ENCODE measurements at places on chromosomes 12 and 14.

DNA sequence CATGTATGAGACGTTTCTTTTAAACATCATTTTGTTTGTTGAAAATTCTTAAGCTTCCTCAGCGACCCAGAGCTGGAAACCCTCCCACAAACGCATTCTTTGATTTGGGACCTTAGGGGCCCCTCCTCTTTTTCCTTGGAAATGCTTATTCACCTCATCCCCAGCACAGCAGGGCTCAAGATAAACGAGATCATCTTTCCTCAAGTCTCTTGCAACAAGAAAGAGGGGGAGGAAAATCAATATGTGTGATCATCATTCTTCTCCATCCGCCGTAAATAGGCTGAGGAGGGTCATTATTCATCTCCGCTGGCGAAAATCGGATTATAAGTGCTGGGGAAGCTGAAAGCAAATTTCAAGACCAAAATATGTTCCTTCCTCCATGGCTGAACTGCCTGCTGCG, 1415.2 kb downstream of the AACS start:
- peak; percentile 73 for DNase-seq

DNA sequence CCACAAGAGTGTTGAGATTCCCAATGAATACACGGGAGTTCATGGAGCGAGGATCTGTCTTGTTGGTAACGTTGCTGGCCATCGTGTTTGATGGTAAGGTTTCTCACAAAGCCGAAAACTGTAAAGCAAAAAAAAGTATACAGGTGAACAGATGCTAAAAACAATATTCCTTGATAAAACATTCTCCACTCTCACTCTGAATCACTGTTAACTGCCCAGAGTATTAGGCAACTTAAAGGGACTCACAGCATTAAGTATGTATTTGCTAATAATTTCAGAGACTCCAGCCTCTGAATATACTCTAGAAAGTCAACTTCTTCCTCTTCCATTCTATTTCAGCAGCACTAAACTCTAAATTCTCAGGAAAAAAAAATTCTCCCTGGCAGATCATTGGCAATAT, 35.1 kb downstream of the HNRNPC start:
- no peak for DNase-seq

- DNase-seq: no peak
These were observed 196.0 kb upstream of the PDZRN4 start for GRCh38 chr12:40992158-40992557.

DNA sequence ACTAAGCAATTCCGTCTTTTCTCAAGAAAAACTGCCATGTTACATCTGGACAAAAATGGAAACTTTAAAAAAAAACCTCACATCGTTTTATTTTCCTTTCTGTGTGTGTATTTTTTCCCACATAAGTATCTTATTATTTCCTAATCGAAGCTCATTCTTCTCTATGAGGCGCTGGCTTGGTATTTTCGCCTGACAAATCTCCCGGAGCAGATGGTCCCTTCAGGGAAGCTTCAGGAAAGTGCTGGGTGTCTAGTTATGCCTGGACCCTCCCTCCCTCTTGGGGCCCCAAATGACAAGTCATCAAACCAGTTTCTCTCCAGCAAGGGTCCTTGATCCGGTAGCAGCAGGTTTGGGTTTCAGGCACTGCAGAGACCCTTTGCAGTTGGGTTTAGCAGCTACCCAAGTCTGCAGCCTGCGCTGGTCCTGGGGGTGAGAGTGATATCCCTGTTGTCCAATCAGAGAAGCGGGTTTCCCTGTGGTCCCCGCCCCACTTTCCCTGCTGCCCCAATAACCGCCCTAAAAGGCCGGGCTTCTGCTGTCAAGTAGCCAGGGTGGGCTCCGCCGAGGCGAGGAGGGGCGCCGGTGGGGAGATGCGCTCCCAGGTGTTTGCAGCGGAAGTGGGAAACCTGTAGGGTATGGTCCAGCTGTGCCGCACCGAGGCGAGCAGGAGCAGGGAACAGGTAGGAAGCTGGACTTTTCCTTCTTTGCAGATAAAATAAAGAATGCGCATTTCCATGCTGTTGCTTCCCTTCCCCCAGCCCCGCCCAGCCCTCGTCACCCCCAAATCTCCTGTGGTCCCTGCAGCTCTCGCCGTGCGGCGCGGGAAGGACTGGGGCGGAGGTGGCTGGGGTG, at the start of gene CNTN1:
Gene CNTN1 (plus strand): TSS at position 527 of the 852 bp plus-strand sequence.
- peak; percentile 98 for DNase-seq

DNA sequence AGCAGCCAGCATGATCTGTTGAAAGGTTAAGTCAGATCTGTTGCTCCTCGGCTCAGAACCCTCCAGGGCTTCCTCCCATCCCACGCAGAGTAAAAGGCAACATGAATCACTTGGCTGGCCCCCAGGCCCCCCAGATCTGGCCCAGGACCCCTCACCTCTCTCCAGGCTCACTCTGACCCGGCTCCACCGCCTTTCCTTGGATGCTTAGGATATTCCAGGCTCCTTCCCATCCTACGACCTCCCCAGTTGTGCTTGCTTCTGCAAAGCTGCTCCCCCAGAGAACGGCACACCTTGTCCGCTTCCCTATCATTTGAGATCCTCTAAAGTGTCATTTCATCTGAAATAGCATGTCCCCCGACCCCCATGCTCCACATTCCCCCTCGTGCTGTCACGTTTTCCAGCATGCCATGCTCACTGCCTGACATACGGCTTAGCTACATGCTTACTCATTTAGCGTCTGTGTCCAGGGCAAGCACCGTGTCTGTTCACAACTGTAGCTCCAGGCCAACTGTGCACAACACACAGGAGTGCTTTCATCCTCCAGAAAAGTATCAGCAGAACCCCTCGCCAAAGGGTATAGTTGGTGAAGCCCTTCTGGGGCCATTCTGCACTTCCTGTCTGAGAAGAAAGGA, 33.6 kb upstream of the BDKRB2 start:
- peak; percentile 26 for DNase-seq

GRCh38 chr14:101251812-101252442, 309.4 kb upstream of the DIO3 start:
- DNase-seq: peak; percentile 20

DNA sequence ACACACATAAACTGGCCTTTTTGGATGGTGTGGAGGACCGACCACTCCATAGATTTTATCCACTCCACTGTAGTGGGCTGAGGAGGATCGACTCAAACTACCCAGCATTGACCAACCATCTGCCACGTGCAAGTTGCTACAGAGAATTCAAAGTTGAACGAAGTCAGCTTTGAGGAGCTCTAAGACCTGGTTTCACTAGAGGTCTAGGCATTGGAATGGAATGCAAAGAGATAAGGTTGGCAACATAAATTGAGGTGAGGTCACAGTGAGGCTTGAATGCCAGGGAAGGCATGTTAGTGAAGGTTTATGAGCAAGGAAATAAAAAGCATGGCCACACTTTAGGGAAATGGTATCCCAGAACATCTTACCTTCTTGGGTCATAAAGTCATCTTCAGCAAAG, 14.5 kb downstream of the VWF start:
- DNase-seq: peak; percentile 22

Measured in endodermal cell (in vitro differentiated cells).